ENCODE measurements at places on chromosomes 7 and 10. TPM values are rescaled to one million over a fixed set of nuclear protein-coding genes. Genes with fewer than 3 reads are reported as not detected.

KAZALD1 gene
- total RNA-seq, result 1.7 TPM

DNA sequence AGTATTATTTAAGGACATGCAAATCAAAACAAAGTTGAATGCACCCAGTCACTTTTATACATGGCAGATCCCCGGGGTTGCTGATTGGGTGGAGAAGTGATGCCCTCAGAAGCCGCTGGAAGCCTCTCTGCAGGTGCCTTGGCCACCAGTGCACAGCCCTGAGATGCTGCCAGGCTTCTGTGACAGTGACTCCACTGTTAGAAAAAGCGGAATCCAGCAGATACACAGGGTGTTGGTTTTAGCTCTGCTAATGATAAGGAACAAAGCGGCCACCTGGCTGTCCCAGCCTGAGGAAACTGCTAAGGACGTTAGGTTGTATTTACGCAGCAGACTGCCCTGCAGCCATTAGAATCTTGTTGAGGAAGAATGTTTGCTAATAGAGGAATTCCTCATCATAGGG is 47.5 kb downstream of the JAKMIP3 start:
- DNase-seq, result no peak

GRCh38 chr10:126102636-126103035 is 206.3 kb downstream of the FANK1 start:
- DNase-seq, result no peak

CISD1 gene
- total RNA-seq, result 17.5 TPM

GRM3 gene
- not detected for total RNA-seq

- peak; percentile 87 for DNase-seq
These were observed 9.6 kb upstream of the DNAJB12 start for GRCh38 chr10:72364239-72364777.

DNA sequence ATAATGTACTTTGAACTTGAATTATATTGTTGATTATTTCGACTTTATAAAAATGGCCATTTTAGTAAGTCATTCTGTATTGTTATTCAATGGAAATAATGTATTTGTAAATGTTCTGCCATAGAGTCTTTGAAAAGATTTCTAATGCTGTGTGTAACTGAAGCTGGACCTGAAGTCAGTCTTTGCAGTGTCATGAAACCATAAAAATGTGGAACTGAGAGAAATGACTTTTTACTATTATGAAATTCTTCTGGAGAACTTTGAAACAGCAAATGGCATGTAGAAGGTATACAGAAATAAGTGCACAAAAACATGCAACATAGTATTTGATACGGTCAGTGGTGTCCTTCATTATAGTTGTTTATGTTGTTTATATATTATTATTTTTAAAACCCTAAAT is 59.7 kb upstream of the ADRA2A start:
- no peak for DNase-seq

DNA sequence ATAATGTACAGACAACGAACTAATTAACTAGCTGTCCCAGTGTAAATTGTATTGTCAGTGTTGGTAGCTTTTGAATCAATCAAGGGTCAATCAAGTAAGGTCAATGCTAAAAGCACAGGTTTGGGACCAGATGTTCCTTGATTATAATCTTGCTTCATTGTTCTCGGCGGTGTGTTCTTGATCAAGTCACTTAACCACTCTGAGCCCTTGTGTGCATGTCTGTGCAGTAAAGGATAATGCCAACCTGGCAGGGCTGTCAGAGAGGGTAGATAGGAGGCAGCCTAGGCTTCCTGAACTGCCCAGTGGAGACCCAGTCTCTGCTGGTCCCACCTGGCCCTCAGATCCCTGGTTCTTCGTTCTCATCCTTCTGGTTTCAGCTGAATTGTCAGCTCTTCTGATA is 221.0 kb downstream of the EMX2 start:
- DNase-seq, result no peak

All from omental fat pad (tissue), 4 donors.